LHCN-M2 (cell line): ENCODE measurements at places on chromosomes 3 and 15. TPM values are rescaled to one million over a fixed set of nuclear protein-coding genes. Genes with fewer than 3 reads are reported as not detected.
A peak's percentile ranks its signal among the peaks of the same experiment; 100 is the strongest.

- DNase-seq, result no peak
These were observed 68.2 kb downstream of the SSUH2 start for GRCh38 chr3:8576436-8576835.

DNA sequence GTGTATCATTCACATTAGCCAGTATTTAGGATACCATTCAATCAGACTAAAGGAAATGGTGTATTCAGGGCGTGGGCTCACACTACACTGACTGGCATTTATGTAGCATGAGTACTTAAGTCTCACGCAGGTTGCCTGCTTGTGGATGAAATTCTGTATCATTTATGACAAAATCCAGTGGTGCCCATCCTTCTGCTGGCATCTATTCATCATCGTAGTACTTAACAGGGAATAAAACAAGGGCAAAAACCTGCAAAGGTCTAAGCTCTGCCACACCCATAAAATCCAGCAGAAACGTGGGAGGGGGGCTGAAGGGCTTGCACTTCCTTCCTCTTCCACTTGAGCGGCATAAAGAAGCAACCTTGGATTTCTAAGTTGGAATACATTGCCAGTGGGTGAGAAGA is 2.7 kb downstream of the GAP43 start:
- DNase-seq, result no peak

- no peak for DNase-seq
These were observed 15.6 kb upstream of the KPNA4 start for GRCh38 chr3:160580938-160581337.

- DNase-seq, result no peak
These were observed 17.7 kb upstream of the OCA2 start for GRCh38 chr15:28116521-28117431.

GRCh38 chr3:72413228-72413627 is 435.0 kb downstream of the SHQ1 start:
- DNase-seq, result peak; percentile 67

- no peak for DNase-seq
These were observed 408.2 kb upstream of the CBLB start for GRCh38 chr3:106276755-106277612.

DNA sequence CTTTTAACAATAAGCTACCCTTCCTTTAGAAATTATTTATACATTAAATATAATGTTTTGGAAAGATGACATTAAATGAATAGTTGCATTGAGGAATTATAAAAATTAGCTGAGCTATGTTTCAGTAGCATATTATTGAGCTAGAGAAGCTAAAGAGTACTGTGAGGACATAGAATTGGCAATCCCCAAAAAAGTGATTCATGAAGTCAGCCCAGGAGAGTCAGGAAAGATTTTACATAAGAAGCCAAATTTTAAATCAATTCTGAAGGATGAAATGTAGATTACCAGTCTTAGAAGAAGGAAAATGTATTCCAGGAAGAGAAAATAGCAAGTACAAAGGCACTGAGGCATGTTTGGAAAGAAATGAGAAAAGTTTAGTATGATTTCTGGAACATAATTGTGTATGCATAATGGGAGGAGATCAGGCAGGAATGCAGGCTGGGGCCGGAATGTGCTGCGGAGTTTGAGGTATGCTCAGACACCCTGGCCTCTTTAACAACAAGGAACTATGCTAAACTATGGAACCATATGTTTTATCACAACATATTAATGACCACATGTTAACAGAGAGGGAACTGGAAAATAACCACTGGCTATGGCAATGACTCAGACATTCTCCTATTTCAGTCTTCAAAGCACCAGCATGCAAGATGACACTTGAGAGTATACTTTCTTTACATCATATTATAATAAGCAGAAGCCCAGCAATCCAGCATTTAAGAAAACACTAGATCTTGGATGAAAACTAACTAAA is 103.3 kb upstream of the COL8A1 start:
- peak; percentile 77 for DNase-seq

DNA sequence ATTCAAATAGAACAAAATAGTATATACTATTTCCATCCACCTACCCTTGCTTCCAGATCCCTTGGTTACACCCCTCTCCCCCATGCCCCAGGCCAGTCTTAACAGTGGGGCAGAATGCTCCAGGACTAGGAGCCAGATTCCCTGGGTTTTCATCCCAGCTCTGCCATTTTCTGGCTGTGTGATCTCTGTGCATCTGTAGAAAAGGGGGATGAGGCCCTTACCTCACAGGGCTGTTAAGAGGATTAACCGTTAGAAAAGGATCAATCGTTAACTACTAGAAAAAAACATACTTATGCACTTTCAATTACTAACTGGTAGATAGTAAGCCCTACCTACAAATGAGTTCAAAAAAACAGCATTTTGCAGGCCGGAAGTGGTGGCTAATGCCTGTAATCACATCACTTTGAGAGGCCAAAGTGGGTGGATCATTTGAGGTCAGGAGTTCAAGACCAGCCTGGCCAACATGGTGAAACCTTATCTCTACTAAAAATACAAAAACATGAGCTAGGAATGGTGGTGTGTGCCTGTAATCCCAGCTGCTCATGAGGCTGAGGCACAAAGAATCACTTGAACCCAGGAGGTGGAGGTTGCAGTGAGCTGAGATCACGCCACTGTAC is 11.7 kb downstream of the EBLN2 start:
- peak; percentile 50 for DNase-seq

DNA sequence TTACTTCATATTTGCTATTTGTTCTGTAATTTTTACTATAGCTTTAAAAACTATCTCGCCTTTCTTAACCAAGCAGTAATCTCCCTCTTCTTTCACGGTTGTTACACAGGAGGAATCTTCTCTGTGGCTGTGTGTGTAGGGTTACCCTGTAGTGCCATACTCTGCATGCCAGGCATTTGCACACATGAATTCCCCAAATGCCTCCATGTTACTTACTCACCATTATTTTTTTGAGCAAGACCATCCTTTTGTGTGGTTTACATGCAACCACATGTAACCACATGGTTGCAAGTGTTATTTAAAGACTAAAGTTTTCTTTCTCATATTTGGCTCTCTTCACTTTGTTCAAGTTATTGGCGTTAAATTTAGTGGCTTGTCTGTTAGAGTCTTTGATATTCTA is 45.5 kb downstream of the HPS3 start:
- peak; percentile 17 for DNase-seq

- no peak for DNase-seq
These were observed 225.3 kb upstream of the KCNMB2 start for GRCh38 chr3:178310949-178311348.

DNA sequence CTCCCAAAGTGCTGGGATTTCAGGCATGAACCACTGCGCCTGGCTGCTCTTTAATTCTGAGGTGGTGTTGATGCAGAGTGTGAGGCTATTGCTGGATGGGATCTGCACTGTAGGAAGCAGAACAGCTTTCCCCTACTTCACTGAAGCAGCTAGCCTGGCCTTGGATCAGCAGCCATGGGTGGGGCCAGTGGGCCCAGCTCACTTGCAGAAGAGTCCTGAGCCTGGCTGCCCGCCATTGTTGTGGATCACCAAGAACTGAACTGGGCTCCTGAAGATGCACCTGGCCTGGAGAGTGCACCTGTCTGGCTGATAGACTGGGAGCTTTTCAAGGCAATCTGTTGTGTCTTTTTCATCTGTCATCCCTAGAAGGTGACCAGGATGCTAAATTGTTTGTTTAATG is 11.9 kb downstream of the TLNRD1 start:
- no peak for DNase-seq

- no peak for DNase-seq
These were observed 56.0 kb upstream of the PPARG start for GRCh38 chr3:12232785-12233300.

GRCh38 chr3:193879099-193879863 is 256.7 kb upstream of the HES1 start:
- DNase-seq, result no peak

GRCh38 chr3:126033051-126033745 is 50.7 kb downstream of the SLC41A3 start:
- no peak for DNase-seq

WDR72 gene
- not detected in 2 replicates for total RNA-seq

MME gene
- total RNA-seq, result 258 and 388 TPM in 2 replicates

TBL1XR1 gene
- total RNA-seq, result 69.4 and 78.2 TPM in 2 replicates

RBPMS2 gene
- not detected in 2 replicates for total RNA-seq

GRIP2 gene
- not detected in 2 replicates for total RNA-seq

AADACL2 gene
- total RNA-seq, result not detected in 2 replicates
